ENCODE measurements at places on chromosomes 4 and X.

DNA sequence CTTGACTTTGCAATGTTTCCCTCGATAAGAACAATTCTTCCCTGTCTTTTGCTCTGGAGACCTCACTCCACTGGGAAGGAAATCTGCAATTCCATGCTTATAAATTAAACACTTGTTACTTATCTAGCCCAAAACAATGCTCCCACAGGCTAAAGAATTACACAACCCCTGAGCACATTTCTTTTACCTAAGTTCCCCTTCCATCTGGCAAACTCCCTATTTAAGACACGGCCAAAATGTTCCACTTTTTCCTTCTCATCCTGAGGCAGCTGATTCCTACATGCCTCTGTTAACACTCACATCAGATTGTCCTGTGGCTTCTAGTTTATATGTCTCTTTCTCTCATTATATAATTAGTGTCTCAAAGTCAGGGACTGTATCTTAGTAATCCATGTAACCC, 211.7 kb downstream of the COX18 start:
- no peak for DNase-seq

GRCh38 chr4:66123190-66123589, 452.9 kb upstream of the EPHA5 start:
- DNase-seq = no peak

DNA sequence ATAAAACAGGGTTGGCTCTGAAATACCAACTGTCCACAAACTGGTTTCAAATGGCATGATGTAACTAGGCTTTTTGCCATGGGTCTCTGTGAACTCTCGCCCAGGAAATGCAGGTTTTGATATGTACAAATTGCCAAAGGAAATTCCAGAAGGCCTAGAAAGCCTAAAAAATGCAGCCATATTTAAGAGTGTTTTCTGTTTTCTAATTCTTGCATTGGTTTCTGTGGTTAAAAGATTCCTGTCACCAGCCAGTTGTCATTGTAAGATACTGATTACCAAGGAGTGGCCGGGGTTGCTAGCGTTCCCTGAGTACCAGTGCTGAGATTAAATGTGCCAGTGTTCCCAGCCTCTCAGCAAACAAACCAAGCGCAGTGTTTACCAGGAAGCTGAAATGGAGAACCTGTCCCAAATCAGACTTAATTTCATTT, 53.9 kb upstream of the SORBS2 start:
- DNase-seq = no peak

GRCh38 chr4:23458054-23458453, 431.8 kb downstream of the PPARGC1A start:
- no peak for DNase-seq

GRCh38 chrX:136192839-136193414, 45.6 kb downstream of the FHL1 start:
- DNase-seq = no peak

DNA sequence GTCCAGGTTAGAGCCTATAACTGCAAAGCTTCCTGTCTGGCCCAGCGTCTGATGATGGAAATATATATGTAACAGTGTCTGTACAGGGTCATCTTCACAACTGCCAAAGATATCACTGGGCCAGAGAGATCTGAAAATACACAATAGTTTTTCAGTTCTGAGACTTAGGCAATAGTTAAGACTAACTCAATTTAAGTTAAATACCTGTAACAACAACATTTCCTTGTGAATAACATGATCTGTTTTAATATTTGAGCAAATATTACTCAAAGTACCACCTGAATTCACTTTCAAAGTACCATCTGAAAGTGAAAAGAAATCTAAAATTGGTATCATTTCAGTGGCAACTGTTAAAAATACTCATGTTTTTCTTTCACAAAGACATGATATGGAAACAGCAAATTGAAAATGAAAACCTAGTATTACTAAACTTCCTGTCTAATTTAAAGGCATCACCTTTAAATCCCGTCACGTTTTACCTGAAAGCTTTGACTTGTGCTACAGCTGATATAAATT, 9.6 kb downstream of the ZAR1 start:
- DNase-seq = no peak

DNA sequence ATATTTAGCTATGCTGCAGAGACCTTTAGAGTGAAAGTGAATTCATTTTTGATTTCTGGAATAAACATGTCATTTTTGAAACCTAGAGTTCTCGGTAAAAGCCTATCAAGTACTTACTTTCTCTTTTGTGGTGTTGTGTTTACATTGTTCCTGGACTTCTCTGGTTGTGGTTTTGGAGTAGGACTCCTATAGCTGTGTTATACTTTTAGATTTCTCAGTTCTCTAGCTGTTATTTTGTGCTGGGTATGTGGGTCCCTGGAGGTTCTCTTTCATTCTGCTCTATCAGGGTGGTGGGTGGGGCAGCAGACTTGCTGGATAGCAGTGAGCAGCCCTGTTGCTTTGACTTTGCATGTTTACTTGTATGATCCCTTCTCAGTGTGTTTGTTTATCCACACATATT, 25.6 kb upstream of the MSMO1 start:
- DNase-seq = peak; percentile 19

- DNase-seq = no peak
These were observed 493.0 kb upstream of the PITX2 start for GRCh38 chr4:111115881-111116280.
